Esophagus muscularis mucosa (tissue), 4 donors: ENCODE measurements at places on chromosomes 3 and 15. TPM values are rescaled to one million over a fixed set of nuclear protein-coding genes. Genes with fewer than 3 reads are reported as not detected.

ACTRT3 gene
- 2.7 TPM for total RNA-seq

SLC22A13 gene
- not detected for total RNA-seq

EPB42 gene
- total RNA-seq, result not detected

SH3GL3 gene
- total RNA-seq, result not detected

SLC27A2 gene
- not detected for total RNA-seq

ANKRD34C gene
- total RNA-seq, result not detected

DALRD3 gene
- 18.3 TPM for total RNA-seq

SNTN gene
- not detected for total RNA-seq

KLHL40 gene
- total RNA-seq, result not detected

RCCD1 gene
- 9.7 TPM for total RNA-seq

LRRIQ4 gene
- not detected for total RNA-seq

ITPKA gene
- total RNA-seq, result 0.98 TPM

ZFAND6 gene
- total RNA-seq, result 103 TPM

DET1 gene
- total RNA-seq, result 5.1 TPM

IQCH gene
- total RNA-seq, result 2.4 TPM

MORC1 gene
- total RNA-seq, result not detected

MRAS gene
- 59.2 TPM for total RNA-seq

CYP19A1 gene
- 3.5 TPM for total RNA-seq

SMCO1 gene
- not detected for total RNA-seq

FEZF2 gene
- total RNA-seq, result not detected

FAM107A gene
- total RNA-seq, result 79.9 TPM

GOLGA8G gene
- total RNA-seq, result 0.19 TPM

TERC gene
- total RNA-seq, result 93.6 TPM

TMA7 gene
- total RNA-seq, result 270 TPM

PLA2G4D gene
- not detected for total RNA-seq

CCNL1 gene
- total RNA-seq, result 180 TPM

LINS1 gene
- total RNA-seq, result 22.0 TPM

GOLGA6L4 gene
- total RNA-seq, result 0.50 TPM

FILIP1L gene
- 122 TPM for total RNA-seq

SLC12A1 gene
- total RNA-seq, result not detected

PLEKHO2 gene
- 46.1 TPM for total RNA-seq

HYKK gene
- total RNA-seq, result 7.5 TPM

SH2D7 gene
- not detected for total RNA-seq

GXYLT2 gene
- 8.6 TPM for total RNA-seq

UACA gene
- total RNA-seq, result 23.9 TPM

TCTA gene
- total RNA-seq, result 25.8 TPM

SLCO2A1 gene
- total RNA-seq, result 17.6 TPM

GAP43 gene
- total RNA-seq, result 2.2 TPM

TNNC1 gene
- 1.2 TPM for total RNA-seq

ROPN1 gene
- not detected for total RNA-seq

CCDC54 gene
- total RNA-seq, result not detected

PIERCE2 gene
- 3.3 TPM for total RNA-seq

ZNF385D gene
- total RNA-seq, result 8.3 TPM

RETNLB gene
- not detected for total RNA-seq

SEC11A gene
- total RNA-seq, result 90.3 TPM

CNTN6 gene
- 0.17 TPM for total RNA-seq

TMEM108 gene
- 12.1 TPM for total RNA-seq
